Upper lobe of right lung (tissue), 1 donor: ENCODE measurements at places on chromosomes 16 and 17. TPM values are rescaled to one million over a fixed set of nuclear protein-coding genes. Genes with fewer than 3 reads are reported as not detected.
A peak's percentile ranks its signal among the peaks of the same experiment; 100 is the strongest.

DNA sequence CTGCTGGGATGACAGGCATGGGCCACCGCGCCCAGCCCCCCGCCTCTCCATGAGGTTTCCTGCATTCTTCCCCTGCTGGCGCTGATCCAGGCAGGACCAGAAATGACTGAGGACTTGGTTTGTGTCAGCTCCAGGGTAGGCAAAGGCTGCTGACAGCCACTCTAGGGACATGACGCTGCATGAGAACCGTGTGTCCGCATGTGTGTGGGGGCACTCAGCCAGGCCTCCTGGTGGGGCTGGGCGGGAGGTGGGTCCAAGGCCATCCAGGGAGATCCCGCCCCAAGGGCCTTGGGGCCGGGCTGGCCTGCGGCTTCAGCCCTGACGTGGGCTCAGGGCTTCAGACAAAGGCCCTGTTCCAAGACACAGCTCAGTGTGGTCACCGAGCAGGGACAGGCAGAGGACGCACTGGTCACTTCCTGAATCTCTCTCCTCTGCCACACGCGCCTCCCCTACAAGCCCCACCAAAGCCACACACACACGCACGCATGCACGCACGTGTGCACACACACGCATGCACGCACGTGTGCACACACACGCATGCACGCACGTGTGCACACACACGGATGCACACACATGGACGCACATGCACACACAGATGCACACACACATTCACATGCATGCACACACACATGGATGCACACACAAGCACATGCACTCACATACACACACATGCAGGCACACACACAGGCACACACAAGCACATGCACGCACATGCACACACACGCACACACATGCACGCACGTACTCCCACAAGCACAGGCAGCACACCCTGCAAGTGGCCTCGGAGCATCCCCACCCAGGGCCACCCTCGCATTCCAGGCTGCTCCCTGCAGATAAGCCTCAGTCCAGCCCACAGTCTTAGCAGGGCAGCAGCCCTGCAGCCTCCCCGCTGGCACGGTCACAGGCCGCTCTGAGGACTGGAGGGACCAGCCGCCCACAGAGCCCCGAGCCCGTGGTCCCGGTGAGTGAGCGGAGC lies 5.3 kb upstream of the TMEM204 start:
- no peak for DNase-seq
- H3K4me1 ChIP-seq = peaks cover 48% of the 10 kb centered on the region
- H3K4me3 ChIP-seq = no peak overlapping the region
- peaks cover 4% of the 10 kb centered on the region for H3K36me3 ChIP-seq

The PRR11 gene
- total RNA-seq = 2.4 TPM

The ZG16 gene
- not detected for total RNA-seq

DNA sequence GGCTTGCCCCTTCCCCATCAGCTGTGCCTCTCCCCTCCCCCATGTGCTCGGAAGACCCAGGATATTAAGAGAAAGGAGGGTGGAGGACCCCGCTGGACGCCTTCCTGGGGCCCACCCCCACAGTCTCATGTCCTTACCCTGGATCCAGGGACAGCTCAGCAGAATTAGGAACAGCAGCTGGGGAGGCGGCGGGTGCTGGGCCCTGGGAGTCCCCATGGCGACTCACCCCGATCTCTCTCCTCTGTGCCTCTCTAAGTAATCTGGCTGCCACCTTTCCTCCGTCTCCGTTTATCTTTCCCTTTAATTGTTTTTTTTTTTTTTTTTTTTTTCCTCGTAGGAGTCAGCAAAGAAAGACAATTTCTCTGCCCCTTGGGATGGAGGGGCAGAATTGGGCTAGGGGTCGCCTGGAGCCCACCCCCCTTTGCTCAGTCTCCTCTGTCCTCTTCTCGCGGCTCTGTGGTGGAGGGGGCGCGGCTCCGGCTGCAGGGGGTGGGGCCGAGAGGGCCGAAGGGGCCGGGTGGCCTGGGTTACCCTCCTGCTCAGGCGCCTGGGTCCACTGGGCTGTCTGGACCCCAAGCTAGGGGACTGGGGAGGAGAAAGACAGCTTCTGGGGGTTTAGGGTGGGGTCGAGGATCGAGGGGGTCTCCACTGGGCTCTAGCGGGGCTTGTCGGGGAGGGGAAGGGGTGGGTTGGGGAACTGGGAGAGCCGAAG lies 390 bp downstream of the SEZ6L2 start:
- no peaks in the 10 kb centered on the region for H3K36me3 ChIP-seq
- peak; percentile 79 for DNase-seq
- H3K27ac ChIP-seq = no peak overlapping the region
- peaks cover 19% of the 10 kb centered on the region for H3K27me3 ChIP-seq
- H3K4me3 ChIP-seq = peak overlapping the region; percentile 65

DNA sequence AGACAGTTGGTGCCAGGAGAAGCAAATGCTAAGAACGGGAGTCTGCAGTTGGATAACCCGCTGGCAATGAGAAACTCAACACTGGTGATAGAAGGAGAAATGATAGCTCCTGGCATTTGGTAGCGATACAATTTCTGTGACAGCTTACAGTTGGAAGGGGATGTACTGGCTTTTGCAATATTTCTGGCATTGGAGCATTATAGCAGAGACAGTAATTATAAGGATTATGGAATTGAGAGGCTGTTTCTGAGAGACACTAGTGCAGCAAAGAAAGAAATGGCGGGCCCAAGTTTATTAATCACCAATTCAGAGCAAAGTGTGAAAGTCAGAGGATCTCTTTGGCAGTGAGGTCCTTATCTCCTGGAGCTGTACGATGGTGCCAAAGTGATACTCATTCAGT lies 16.1 kb upstream of the SDK2 start:
- H3K27me3 ChIP-seq = no peaks in the 10 kb centered on the region
- DNase-seq = no peak
- peaks cover 6% of the 10 kb centered on the region for H3K4me1 ChIP-seq
- H3K4me3 ChIP-seq = no peak overlapping the region
- no peaks in the 10 kb centered on the region for H3K36me3 ChIP-seq

DNA sequence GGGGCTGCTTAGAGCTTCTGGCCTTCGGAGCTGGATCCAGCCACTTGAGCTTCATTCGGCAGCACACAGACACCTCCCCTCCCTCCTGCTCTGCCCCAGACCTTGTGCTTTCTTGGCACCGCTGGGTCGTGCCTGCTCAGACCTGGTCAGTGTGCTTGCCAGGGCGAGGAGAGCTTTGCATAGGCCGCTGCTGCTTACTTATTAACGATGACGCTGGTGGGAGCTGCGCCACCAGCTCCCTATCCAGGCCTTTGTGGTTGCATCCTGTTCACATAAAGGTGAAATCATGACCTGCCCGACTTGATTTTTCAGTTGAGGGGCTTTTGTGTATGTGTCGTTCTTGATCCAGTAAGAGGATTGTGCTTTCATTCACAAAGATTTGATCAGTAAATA lies 101.1 kb downstream of the MSI2 start:
- no peaks in the 10 kb centered on the region for H3K36me3 ChIP-seq
- peak; percentile 80 for DNase-seq
- H3K4me1 ChIP-seq = peaks cover 8% of the 10 kb centered on the region
- H3K27me3 ChIP-seq = no peaks in the 10 kb centered on the region
- H3K4me3 ChIP-seq = no peak overlapping the region

- DNase-seq = no peak
- H3K4me3 ChIP-seq = no peak overlapping the region
- H3K36me3 ChIP-seq = peaks cover 60% of the 10 kb centered on the region
Observed at GRCh38 chr17:80133626-80133970, 13.3 kb downstream of the EIF4A3 start.

GRCh38 chr17:15885770-15886169 lies 59.2 kb upstream of the ADORA2B start:
- H3K4me1 ChIP-seq = peaks cover 2% of the 10 kb centered on the region
- no peaks in the 10 kb centered on the region for H3K36me3 ChIP-seq
- H3K4me3 ChIP-seq = no peak overlapping the region
- H3K27me3 ChIP-seq = no peaks in the 10 kb centered on the region
- no peak overlapping the region for H3K27ac ChIP-seq
- DNase-seq = no peak

DNA sequence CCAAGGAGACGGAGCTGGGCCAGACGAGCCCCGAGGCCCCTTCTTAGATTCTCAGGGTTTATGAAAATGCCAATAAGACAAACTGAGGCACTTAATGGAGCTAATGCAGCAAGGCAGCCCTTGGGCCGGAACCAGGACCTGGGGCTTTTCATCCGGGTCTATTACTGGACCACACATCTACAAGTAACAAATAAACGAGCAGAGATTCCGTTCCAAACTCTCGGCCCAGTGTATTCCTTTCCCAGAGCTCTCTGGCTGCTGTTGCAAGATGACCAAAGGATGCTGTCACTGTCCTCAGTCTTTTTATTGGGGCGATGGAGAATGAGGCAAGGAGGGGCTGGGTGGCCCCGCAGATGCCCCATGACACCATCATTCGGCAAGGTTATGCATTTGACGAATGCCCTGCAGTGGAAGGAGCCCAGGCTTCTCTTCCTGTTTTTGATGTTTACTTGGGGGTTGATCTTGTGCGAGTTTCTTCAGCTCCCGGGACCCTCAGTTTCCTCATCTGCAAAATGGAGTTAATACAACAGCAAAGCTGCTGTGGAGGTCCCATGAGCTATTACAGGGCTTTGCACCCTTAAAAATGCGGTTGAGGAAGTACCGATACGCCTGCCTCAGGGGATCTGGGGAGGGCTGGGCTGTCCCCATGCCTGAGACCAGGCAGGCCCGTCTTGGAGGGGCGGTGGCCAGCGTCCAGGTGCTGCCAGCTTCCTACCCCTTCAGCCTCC lies 1.1 kb upstream of the NTN1 start:
- peak overlapping the region; percentile 64 for H3K4me3 ChIP-seq
- peaks cover 67% of the 10 kb centered on the region for H3K27me3 ChIP-seq
- no peak for DNase-seq
- peaks cover 21% of the 10 kb centered on the region for H3K4me1 ChIP-seq
- no peak overlapping the region for H3K27ac ChIP-seq
- H3K36me3 ChIP-seq = no peaks in the 10 kb centered on the region

DNA sequence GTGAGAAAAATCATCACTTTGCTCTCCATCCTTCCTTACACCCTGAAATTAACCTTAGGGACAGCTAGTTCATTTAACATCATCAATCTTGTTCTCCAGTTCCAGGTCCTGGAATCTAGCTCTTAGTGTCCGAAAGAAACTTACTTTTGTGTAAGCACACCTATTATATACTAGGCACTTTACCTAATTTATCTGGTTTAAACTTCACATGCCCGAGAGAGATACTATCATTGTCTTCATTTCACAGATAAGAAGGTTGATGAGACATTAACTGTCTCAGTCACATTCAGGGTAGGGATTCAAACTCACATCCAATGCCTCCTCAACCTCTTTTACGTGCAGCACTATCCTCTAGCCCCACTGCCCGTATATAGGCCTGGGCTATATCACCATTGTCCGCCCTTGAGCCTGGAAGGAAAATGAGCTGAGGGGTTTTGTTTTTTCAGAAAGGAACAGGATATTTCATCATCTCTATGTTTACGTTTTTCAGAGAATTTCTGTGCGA lies 501 bp upstream of the AP2B1 start:
- DNase-seq = no peak
- no peaks in the 10 kb centered on the region for H3K27me3 ChIP-seq
- H3K4me3 ChIP-seq = peak overlapping the region; percentile 95
- no peaks in the 10 kb centered on the region for H3K36me3 ChIP-seq
- H3K4me1 ChIP-seq = peaks cover 26% of the 10 kb centered on the region
- H3K27ac ChIP-seq = peak overlapping the region; percentile 97

DNA sequence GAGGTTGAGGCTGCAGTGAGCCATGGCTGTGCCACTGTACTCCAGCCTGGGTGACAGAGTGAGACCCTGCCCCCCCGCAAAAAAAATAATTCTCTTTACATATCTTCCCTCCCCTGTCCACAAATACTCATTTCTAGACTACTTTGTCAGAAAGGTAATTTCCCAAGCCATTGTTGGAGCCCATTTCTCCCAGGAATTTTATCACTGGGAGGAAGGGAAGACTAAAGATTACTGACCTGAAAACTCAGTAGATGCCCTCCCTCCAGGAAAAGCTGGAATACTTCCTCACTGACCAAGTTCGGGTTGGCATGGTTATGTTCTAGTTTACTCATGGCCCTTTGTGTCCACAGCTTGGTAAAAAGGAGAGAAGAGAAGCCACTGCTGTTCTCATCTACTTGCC lies 4.1 kb downstream of the CALCOCO2 start:
- peaks cover 79% of the 10 kb centered on the region for H3K4me1 ChIP-seq
- H3K36me3 ChIP-seq = peaks cover 3% of the 10 kb centered on the region
- H3K27ac ChIP-seq = no peak overlapping the region
- no peak overlapping the region for H3K4me3 ChIP-seq

The NT5C3B gene
- 36.5 TPM for total RNA-seq

DNA sequence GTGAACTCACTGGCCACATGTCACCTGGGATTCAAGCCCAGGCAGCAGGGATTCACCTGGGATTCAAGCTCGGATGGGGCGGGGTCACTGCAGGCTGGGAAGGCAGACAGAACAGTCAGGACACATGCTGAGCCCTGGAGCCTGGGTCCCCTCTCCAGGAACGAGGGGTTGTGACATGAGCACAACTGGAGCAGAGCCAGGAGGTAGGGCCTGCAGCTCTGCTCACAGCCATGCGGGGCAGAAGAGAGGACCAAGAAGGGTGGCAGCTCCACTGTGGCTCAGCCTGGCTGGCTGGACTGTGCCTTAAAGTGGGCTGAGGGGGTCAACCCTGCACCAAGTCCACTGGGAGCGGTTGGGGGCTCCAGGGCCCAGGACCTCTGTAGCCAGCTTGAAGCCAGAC lies 150.1 kb downstream of the RAB11FIP4 start:
- H3K27ac ChIP-seq = no peak overlapping the region
- no peaks in the 10 kb centered on the region for H3K4me1 ChIP-seq
- no peak overlapping the region for H3K4me3 ChIP-seq
- H3K36me3 ChIP-seq = no peaks in the 10 kb centered on the region
- DNase-seq = no peak

The TMEM88 gene
- 10.7 TPM for total RNA-seq

DNA sequence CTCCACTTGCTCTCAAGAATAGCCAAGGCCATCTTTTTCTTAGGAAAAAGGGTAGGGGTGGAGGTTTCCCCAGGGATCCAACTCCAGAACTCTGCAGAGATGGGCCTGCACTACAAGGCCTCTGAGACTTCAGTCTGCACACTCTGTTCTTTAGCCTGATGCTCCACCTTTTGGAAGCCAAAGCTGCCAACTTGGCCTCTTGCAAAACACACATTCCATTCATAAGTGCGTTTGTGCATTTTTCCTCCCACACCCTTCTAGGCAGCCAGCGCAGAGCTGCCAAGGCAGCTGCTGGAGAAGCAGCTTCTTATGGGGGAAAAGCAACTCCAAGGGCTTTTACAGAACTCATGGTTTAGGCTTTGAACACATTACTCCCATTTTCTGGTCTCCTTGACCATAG lies 45.3 kb downstream of the REXO5 start:
- H3K27ac ChIP-seq = peak overlapping the region; percentile 89
- no peak overlapping the region for H3K4me3 ChIP-seq
- peak; percentile 83 for DNase-seq
- H3K27me3 ChIP-seq = no peaks in the 10 kb centered on the region
- H3K4me1 ChIP-seq = peaks cover 55% of the 10 kb centered on the region

The ZNF469 gene
- 2.1 TPM for total RNA-seq

The SLC38A8 gene
- total RNA-seq = not detected

DNA sequence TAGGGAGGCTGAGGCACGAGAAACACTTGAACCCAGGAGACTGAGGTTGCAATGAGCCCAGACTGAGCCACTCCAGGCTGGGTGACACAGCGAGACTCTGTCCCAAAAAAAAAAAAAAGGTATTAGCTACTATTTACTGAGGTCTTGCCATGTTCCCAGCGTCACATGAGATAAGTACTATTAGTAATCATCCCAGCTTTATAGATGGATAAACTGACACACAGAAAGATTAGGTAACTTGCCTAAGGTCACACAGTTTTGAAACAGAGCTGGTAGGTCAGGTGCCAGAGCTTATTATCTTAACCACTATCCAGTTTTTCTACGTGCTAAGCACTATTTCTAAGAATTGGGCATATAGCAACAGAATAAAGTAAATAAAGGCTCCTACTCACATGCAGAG lies 51.6 kb downstream of the TEX14 start:
- no peaks in the 10 kb centered on the region for H3K36me3 ChIP-seq
- no peak overlapping the region for H3K4me3 ChIP-seq
- no peaks in the 10 kb centered on the region for H3K27me3 ChIP-seq
- H3K4me1 ChIP-seq = no peaks in the 10 kb centered on the region
